Suppressor macrophage (primary cell): ENCODE measurements at places on chromosomes 2 and 18.

GRCh38 chr2:29304399-29305060 lies 189.3 kb downstream of the CLIP4 start:
- DNase-seq: no peak

DNA sequence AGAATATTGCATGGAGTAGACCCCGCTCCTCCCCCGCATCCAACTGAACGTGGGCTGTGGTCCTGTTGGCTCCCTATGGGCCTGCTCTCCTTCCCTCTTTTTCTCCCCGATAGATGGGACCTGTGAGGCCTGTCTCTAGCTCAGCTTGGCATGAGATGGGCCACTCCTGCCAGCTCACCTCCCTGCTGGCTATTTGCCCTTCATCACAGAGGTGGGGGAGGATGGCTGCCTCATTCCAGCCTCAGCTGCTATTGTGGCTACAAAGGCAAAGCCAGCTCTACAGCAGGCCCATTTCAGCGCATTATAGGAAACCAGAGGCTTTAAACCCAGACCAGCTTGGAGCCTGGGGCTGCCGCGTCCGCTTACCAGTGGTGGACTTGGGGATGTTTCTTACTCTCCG lies 313.9 kb downstream of the GBX2 start:
- no peak for DNase-seq

- DNase-seq: no peak
These were observed 166.1 kb upstream of the OTX1 start for GRCh38 chr2:62884514-62884913.

DNA sequence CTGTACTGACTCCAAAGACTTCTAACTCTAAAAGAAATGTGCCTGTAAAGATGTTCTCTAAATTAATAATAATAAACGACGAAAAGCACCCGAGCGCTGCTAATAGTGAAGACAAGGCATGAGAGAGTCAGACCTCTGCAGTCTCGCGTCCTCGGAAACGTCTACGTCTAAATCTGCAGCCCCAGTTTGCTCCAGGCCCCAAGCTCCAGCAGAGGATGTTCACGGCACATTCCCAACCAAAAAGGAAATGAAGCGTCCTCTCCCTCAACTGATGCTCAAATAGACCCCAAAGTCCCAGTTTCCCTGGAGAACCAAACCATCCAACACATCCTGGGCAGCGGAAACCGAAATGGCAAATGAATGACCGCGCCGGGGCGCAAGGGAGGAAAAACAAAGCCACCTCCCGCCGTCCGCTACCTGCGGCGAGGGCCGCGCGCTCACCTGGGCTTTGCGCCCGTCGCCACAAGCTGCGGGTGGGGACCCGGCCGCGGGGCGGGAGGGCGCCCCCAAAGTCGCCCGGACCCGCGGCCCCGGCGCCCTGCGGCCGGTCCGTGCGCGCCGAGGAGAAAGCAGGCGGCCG lies 47.1 kb upstream of the CCDC150 start:
- no peak for DNase-seq

DNA sequence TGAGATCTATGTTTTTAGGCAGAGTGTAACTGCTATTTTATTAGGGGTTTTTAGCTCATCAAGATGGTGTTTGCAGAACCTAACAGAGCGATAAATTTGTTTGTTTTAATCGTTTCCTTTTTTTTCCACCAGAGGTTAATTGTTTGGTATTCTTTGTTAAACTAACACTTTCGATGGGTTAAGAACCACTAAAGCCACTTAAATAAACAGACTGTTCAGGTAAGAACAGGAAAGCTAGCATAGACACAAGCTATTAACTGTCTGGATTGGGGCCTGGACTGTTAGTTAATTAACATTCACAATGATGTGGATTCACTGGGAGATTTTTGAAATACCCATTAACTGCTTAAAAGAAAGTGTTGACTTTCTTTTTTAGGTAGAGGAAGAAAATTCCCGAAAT lies 209.0 kb upstream of the COPS8 start:
- no peak for DNase-seq

GRCh38 chr2:34534761-34535160 lies 935.7 kb upstream of the FAM98A start:
- DNase-seq: no peak

GRCh38 chr18:4360221-4360715 lies 94.8 kb downstream of the DLGAP1 start:
- DNase-seq: no peak

GRCh38 chr2:6947929-6948676 lies 30.9 kb downstream of the RNF144A start:
- DNase-seq: no peak

DNA sequence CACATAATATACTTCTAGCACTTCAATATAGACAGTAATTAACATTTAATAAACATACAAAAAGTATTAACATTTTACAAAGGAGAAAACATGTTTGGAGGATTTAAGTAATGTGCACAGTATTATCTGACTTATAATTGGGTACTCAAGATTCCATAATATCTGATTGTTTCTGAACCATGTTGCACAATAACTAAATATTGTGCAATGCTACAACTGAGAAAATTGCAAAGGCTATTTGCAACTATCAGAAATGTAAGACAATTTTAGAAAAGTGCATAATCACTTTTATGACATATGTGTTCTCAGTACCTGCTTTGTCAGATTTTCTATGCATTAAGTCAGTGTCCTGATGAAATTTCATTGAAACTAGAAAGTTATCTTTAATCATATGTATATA lies 934.6 kb downstream of the SOCS6 start:
- no peak for DNase-seq

DNA sequence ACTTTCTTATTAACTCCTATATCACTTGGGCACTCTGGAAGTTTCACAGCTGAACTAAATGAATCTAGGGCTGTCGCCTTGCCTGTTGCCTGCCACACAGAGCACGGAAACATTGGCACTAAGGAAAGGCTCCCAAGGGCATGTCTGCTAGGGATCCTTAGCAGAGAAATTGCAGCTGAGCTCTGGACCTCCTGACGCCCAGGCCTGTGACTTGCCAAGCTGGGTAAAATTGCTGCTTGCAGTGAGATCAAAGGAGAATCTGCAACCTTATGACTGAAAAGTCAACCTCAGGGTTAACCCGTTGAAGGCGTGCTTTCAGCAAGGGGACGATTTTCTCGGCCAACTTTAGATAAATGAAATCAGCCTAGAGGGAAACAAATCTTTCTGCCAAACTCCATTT lies 189.8 kb downstream of the NCK2 start:
- DNase-seq: no peak

DNA sequence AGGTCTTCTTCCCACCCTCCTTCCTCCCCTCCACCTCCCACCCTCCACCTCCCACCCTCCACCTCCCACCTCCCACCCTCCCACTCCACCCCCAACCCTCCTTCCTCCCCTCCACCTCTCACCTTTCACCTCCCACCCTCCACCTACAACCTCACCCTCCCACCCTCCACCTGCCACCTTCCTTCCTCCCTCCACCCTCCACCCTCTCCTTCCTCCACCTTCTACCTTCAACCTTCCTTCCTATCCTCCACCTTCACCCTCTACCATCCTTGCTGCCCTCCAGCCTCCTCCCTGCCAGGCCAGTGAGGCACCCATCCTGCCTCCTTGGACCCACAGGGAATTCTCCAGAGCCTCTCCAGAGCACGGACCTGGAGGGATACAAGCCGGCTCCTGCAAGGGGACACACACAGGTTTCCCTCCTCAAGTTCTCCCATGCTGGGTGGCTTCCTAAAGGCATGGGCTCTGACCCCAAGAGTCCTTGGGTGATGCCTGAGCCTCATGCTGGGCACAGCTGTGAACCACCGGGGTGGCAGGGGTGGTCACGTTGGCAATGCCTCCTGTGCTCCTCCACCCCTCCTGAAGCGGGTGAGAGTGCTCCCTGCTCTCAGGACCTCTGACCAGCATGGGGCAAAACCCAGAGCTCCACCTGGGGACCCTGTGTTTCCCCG lies 293.0 kb downstream of the NDUFA10 start:
- DNase-seq: no peak

- peak; percentile 7 for DNase-seq
These were observed 615 bp upstream of the CCNT2 start for GRCh38 chr2:134917888-134918525.

- no peak for DNase-seq
These were observed 252.7 kb downstream of the ZEB2 start for GRCh38 chr2:144267239-144267638.

GRCh38 chr18:79699653-79700052 lies 20.1 kb downstream of the CTDP1 start:
- no peak for DNase-seq

DNA sequence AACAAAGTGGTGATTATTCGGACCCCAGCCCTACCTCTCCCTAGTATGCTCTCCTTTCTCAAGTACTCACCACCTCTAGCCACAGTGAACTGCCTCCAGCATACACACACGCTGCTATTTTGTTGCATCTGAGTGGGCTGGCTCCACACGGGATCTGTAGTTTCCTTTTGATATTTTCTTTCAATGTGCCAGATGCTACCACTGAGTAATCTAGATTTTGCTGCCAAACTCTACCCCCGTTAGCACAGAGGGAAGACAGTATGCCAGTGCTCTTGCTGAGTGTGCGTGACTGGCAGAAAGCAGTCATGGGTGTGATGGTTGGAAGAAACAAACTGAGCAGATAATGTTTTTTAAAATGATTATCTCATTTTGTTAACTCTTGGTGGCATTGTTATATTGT lies 11.6 kb downstream of the CFLAR start:
- peak; percentile 72 for DNase-seq

- DNase-seq: peak; percentile 87
These were observed 30.2 kb upstream of the IL1R2 start for GRCh38 chr2:101961338-101962191.

GRCh38 chr2:198141726-198142125 lies 337.3 kb downstream of the PLCL1 start:
- DNase-seq: no peak

DNA sequence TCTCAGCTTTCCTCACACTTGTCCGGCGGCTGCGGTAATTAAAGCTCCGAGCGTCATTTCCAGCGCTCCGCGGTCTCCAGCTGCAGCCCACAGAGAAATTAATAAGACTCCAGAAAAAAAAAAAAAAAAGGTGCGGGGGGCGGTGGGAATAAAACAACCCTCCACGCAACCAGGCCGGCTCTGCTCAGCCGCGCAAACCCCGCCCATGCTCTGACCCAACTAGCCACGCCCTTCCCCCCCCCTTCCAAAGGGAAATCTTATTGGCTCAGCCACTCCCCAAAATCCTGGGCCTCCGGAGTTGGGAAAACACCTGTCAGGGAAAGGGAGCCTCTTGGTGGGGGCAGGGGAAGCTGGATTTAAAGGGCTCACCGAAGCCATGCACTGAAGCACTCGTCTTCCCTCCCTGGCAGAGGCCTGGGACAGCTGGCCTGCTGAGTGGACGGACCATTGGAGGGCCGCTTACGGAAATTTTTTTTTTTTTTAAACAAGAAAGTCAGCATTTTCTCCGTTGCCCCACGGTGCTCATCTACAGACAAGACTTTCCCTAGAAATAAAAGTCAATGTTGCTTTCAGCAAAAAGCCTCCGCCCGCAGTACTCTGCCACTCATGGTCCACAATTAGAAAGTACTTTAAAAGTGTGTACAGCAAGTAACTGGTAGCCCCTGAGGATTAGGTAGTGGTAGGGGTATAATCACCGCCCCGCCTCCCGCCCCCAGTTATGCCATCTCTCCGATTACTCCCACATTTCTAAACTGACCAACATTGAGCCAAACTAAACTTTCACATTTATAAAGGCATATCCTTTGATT lies 674 bp upstream of the ERBB4 start:
- DNase-seq: no peak

GRCh38 chr2:209468846-209469245 lies 45.0 kb downstream of the MAP2 start:
- DNase-seq: no peak

- DNase-seq: no peak
These were observed 423.3 kb downstream of the SETBP1 start for GRCh38 chr18:45104049-45104395.

GRCh38 chr18:31633392-31634330 lies 42.0 kb downstream of the TTR start:
- DNase-seq: no peak

GRCh38 chr2:54048117-54048785 lies 67.2 kb upstream of the ACYP2 start:
- DNase-seq: peak; percentile 3

DNA sequence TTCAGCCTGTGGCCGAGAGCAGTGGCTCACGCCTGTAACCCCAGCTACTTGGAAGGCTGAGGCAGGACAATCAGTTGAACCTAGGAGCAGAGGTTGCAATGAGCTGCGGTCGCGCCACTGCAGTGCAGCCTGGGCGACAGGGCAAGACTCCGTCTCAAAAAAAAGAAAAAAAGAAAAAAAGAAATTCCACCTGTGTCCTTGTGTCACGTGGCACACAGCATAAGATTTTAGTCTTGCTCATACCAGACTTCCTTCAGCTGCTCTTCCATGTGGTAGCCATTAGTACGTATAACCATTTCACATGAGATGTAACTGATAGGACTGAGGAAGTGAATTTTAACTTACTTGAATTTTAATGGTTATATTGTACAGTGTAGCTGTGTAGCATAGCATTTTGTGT lies 4.0 kb downstream of the NOP58 start:
- no peak for DNase-seq

DNA sequence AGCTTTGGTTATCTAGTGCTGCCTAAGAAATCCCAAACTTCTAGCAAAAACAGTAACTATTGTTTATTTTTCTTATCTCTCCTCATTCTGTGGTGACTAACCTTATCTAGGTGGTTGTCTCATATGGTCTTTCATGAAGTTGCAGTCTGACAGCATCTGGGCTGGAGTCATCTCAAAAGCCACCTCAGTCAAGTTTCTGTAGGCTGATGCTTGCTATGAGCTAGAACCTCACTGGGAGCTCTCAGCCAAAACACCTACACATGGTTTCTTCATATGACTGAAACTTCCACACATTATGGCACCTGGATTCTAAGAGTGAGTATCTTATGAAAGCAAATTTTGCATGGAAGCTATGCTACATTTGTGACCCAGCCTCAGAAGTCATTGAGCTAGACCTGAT lies 596.4 kb upstream of the VRK2 start:
- no peak for DNase-seq

DNA sequence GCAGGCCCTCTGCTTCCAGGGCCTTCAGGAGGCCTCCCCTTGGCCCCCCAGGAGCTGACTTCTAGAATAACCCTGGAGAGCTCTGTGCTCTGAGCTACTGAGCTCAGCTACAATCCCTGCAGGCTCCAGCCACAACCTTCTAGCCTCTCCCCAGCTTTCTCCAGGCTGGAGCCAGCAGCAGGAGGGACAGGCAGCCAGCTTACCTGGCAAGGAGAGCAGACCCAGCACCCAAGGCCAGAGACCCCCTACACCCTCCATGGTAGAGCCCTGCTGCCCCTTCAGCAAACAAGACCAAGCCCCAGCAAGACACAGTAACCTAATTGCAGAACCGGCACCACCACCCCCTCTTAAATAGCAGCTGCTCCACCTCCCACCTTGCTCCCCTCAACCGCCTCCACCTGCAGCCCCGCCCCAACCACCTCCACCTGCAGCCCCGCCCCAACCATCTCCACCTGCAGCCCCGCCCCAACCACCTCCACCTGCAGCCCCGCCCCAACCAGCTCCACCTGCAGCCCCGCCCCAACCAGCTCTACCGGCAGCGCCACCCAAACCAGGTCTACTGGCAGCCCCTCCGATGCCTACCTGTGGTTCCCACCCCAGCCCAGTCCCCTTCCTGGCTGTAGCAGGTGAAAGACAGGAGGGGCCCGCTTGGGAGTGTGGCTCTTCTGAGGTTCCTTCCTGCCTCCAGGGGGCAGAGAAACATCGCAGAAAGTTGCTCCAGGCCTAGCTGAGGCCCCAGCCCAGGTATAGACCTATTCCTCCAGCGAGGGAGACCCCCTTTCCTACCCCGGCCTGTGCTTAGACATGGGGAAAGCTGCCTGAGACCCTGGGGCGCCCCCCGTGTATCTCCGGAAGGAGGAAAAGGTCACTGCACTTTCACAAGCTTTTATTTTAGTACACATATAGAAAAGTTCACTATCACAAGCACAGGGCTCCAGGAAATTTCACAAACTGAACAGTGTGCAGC lies at the start of gene ASTL:
TSS of gene ASTL (minus strand) at position 324 of the 967 bp plus-strand sequence. CDS start at position 258, 66 bp downstream.
- peak; percentile 46 for DNase-seq

- DNase-seq: peak; percentile 56
These were observed 28.9 kb downstream of the ADI1 start for GRCh38 chr2:3490191-3491170.
